Activated CD4-positive, alpha-beta T cell treated with anti-CD3 and anti-CD28 coated beads, Interleukin-2, amount 50 U/mL, for 1 hour (primary cell): ENCODE measurements at places on chromosomes 12 and 14.

- no peak for DNase-seq
Measured at GRCh38 chr14:71372411-71372838, 465.2 kb downstream of the PCNX1 start.

- no peak for DNase-seq
Measured at GRCh38 chr12:18421867-18422266, 160.5 kb downstream of the PIK3C2G start.

DNA sequence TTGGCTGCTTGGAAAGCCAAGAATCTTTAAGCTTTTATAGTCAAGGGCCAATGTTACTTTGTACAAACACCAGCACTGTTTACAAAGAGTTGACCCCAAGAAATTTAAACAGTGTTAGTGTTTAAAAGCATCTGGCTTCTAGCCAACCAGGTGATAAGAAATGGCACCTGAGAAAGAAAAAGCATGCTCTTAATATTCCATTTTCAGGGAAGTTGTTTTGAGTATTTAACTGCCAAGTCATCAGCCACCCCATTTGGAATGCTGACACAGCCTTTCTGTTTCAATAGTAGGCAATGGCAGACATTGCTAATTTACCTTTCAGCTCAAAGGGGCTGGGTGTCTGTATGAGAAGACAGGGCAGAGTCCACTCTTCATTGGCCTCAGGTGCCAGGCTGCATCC, 3.7 kb upstream of the SLC35F4 start:
- DNase-seq: no peak

GRCh38 chr14:92264195-92264594, 58.8 kb upstream of the SLC24A4 start:
- no peak for DNase-seq

DNA sequence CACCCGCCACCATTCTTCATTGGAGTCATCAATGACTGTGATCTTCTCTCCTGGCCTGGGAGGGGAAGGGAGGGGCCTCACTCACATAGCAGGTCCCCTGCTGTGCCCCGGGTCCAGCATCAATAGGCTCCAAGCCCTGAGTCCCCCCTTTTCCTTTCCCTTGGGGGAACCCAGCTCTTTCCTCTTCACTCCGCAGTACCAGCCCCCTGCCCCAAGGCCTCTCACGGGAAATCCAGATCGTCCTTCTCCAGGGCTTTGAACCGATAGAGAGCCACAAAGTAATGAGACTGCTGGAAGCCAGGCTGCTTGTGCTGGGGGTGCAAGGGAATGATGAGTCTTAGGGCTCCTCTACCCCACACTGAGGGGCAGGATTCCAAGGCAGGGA, 6.7 kb downstream of the STAC3 start:
- no peak for DNase-seq

- peak; percentile 52 for DNase-seq
Measured at GRCh38 chr12:67069451-67070306, 199.5 kb upstream of the CAND1 start.

GRCh38 chr14:40098468-40098867, 666.2 kb upstream of the FBXO33 start:
- DNase-seq: no peak

DNA sequence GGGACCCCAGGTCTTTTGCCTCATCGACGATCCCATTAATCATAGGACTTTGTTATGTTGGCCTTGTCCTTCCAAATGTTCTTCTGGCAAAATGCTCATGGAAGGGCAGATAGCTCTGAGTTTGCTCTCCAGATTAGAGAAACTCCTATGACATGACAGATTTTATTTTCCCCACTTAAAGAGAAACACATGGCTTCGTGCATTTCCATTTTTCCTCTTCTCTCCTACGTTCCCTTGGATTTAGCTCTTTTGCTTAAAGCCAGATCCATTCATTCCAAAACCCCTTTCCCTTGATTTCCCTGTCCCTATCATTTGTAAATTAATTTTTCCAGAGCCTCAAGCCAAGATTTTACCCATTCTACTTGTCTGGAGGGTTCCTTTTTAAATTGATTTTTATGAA, 2.9 kb downstream of the PRIMA1 start:
- DNase-seq: no peak

GRCh38 chr12:119695034-119695433, 27.1 kb downstream of the PRKAB1 start:
- no peak for DNase-seq

GRCh38 chr12:123109319-123109772, 41.5 kb downstream of the PITPNM2 start:
- DNase-seq: no peak

DNA sequence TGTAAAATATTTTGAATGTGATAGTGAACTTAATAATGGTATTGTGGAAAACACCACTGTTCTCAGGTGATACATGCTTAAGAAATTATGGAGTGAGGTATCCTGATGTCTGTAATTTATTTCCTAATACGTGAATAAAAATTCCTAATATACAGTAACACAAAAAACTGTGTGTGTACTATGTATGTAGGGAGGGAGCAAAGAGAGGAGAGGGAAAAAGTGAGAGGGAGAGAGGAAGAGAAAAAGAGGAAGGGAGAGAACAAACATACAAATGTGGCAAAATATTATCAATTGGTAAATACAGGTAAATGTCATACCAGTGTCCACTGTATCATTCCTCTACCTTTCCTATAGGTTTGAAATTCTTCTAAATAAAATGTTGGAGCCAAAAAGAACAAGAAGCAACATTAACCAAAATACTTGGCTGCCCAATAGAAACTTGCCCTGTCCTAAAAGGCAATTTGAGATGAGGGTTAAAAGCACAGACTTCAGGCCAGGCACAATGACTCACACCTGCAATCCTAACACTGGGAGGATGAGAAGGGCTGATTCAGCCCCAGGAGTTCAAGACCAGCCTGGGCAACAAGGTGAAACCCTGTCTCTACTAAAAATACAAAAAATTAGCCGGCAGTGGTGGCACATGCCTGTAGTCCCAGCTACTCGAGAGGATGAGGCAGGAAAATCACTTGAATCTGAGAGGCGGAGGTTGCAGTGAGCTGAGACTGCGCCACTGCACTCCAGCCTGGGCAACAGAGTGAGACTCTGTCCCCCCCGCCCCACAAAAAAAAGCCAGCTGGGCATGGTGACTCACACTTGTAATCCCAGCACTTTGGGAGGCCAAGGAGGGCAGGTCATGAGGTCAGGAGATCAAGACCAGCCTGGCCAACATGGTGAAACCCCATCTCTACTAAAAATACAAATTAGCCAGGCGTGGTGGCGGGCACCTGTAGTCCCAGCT, 14.5 kb downstream of the R3HDM2 start:
- DNase-seq: no peak

DNA sequence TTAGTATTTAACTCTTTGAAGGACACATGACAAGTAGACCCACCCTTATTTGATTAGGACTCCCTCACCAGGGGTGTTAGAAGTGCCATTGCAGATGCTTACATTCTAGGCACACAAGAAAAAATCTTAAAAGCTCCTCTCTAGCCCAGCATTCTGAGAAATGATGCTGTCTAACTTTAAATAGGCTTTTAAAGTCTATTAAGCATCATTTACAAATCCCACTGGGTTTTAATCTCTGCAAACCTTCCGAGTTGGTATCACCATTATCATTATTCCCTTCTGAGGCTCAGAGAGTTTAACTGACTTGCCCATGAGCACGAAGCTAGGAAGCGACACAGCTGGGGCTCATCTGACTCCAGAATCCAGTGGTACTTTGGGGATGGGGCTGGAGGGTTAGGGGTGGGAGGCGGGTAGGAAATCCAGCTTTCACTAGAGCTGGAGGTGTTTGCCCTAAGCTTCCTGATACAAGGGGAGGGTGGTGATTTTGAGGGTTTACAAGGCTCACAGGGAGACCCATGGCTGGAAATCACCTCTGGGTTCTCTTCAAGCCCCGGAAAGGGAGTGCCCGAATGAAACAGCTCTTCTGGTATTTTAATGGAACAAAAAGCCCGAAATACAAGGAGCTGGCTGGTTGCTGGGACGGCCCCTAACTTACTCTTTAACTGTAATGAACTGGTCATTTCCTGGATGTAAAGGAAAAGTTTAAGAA, 109.2 kb upstream of the FUT8 start:
- no peak for DNase-seq

GRCh38 chr14:24673534-24674203, 39.7 kb upstream of the GZMB start:
- peak; percentile 45 for DNase-seq

GRCh38 chr14:99597911-99598600, 6.0 kb downstream of the CCDC85C start:
- no peak for DNase-seq

- DNase-seq: no peak
Measured at GRCh38 chr12:50689437-50689836, 74.5 kb upstream of the ATF1 start.

GRCh38 chr12:1881936-1882335, 36.5 kb downstream of the CACNA2D4 start:
- no peak for DNase-seq

- DNase-seq: no peak
Measured at GRCh38 chr12:49961993-49962764, 507 bp downstream of the AQP5 start.

DNA sequence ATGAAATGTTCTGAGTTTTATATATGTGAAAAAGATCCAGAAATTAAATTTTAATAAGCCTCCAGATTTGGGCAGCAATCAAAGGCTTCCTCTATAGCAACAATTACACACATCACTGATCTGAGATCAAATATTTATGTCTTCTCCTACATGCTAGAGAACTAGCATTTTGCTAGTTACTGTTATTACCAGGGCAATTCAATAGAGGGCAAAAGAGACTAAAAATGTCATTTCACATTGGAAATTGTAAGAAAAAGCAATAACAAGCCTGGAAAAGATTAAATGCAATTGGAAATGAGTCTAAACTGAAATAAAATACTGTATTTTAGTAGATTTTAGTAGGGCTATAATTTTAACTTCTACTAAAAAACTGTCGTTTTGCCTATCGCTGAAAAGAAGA, 32.6 kb upstream of the ANO6 start:
- no peak for DNase-seq

- DNase-seq: no peak
Measured at GRCh38 chr14:96272777-96273473, 16.9 kb downstream of the BDKRB1 start.

GRCh38 chr14:32341947-32342846, 13.1 kb downstream of the AKAP6 start:
- DNase-seq: no peak

- no peak for DNase-seq
Measured at GRCh38 chr12:55194382-55194781, 26.4 kb upstream of the OR10A7 start.

DNA sequence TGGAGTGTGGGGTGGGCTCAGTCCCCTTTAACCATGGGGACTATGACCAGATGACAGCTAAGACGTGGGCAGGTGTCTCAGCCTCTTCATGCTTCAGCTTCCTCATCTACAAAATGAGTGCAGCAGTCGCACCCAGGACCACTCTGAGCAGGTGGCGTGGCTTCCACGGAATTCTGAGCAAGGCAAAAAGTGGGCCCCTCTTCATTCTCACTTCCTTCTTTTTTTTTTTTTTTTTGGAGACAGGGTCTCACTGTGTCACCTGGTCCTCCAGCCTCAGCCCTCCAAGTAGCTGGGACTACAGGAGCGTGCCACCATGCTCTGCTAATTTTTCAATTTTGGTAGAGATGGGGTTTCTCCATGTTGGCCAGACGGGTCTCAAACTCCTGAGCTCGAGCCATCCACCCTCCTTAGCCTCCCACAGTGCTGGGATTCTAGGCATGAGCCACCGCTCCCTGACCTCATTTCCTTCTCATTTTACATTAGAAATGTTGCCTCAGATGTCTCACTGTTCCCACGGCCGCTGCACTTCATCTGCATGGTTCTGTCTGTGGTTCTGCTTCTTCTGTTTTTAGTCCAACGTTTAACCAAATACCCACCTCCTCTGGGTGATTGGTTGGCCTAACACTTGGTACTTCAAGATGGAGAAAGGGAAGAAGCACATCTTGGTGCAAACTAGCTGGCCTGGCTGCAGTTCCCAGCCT, 41.3 kb upstream of the BCL7A start:
- DNase-seq: no peak

- DNase-seq: no peak
Measured at GRCh38 chr12:109753054-109753401, 39.4 kb downstream of the FAM222A start.

- DNase-seq: no peak
Measured at GRCh38 chr12:124294780-124295341, at the start of gene RFLNA. RFLNA (plus strand) TSS chr12:124295093; CDS start chr12:124295430, 337 bp downstream.

GRCh38 chr12:43060742-43061141, 471.2 kb upstream of the PRICKLE1 start:
- DNase-seq: no peak

DNA sequence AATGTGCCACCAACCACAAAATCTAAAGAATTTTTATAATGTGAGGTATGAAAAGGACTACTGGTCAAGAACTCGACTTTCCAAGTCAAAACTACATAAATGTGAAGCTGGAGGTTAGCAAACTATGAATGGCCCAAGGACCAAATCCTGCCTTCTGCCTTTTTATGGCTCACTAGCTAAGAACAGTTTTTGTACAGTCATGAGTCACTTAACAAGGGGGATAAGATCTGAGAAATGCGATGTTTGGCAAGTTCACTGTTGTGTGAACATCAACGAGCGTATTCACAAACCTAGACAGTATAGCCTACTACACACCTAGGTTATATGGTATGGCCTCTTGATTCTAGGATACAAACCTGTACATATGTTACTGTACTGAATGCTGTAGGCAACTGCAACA, 28.2 kb downstream of the FERMT2 start:
- DNase-seq: no peak

- DNase-seq: no peak
Measured at GRCh38 chr12:121184425-121184824, 25.5 kb upstream of the P2RX4 start.

GRCh38 chr12:69534389-69534822, 50.9 kb upstream of the CCT2 start:
- DNase-seq: no peak

- no peak for DNase-seq
Measured at GRCh38 chr14:93496856-93497741, 66.4 kb downstream of the UNC79 start.
